ENCODE measurements at places on chromosomes 13 and 19. TPM values are rescaled to one million over a fixed set of nuclear protein-coding genes. Genes with fewer than 3 reads are reported as not detected.

GRCh38 chr13:100234006-100234405, 145.1 kb downstream of the PCCA start:
- peaks cover 3% of the 10 kb centered on the region for H3K4me1 ChIP-seq
- H3K27ac ChIP-seq: no peak overlapping the region
- DNase-seq: no peak
- peaks cover 9% of the 10 kb centered on the region for H3K36me3 ChIP-seq
- H3K4me3 ChIP-seq: no peak overlapping the region

Gene TNFSF11
- 3.7 TPM for polyA plus RNA-seq

Gene ERFL
- polyA plus RNA-seq: not detected

- peaks cover 30% of the 10 kb centered on the region for H3K4me1 ChIP-seq
- no peak for DNase-seq
- H3K27ac ChIP-seq: no peak overlapping the region
- H3K27me3 ChIP-seq: no peaks in the 10 kb centered on the region
- H3K4me3 ChIP-seq: peak overlapping the region; percentile 88
- H3K36me3 ChIP-seq: peaks cover 4% of the 10 kb centered on the region
Measured at GRCh38 chr19:18541258-18541991, 1.9 kb downstream of the FKBP8 start.

GRCh38 chr13:77415253-77416071, 88.6 kb upstream of the MYCBP2 start:
- no peak overlapping the region for H3K4me3 ChIP-seq
- H3K27me3 ChIP-seq: no peaks in the 10 kb centered on the region
- H3K4me1 ChIP-seq: no peaks in the 10 kb centered on the region

All from immature natural killer cell (primary cell).